Left kidney (tissue), 8 donors: ENCODE measurements at places on chromosomes 2 and 18. TPM values are rescaled to one million over a fixed set of nuclear protein-coding genes. Genes with fewer than 3 reads are reported as not detected.

The GKN1 gene
- polyA plus RNA-seq, result not detected

The TNFRSF11A gene
- 2.8 TPM for polyA plus RNA-seq

The HMSD gene
- polyA plus RNA-seq, result 3.6 TPM

The GDF7 gene
- polyA plus RNA-seq, result 2.6 TPM

The ABCG8 gene
- polyA plus RNA-seq, result 0.88 TPM

The GALNT3 gene
- 20.2 TPM for polyA plus RNA-seq

The IL1RL2 gene
- polyA plus RNA-seq, result 1.4 TPM

The RIT2 gene
- polyA plus RNA-seq, result 0.13 TPM

The ZNF142 gene
- polyA plus RNA-seq, result 20.3 TPM

- DNase-seq, result no peak
Measured at GRCh38 chr2:66515743-66516142, 80.8 kb downstream of the MEIS1 start.

- no peak for DNase-seq
Measured at GRCh38 chr2:125564471-125564870, 1091.5 kb upstream of the GYPC start.

DNA sequence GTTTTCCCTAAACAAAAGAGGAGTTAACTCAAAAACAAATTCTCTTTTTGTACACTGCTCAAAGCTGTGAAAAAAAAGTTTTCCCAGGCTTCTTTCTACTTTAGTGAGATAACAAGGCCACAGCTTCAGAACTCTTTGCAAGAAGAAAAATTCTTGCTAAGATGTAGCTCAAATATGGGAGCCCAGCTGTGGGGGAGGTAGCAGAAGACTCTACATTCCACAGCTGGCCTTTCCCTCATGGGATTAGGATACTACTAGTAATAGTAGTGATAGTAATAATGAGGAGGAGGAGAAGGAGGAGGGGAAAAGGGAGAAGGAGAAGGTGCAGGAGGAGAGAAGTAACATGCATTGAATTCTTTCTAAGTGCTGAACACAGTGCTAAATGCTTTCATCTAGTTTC lies 19.2 kb upstream of the CERS6 start:
- DNase-seq, result no peak

DNA sequence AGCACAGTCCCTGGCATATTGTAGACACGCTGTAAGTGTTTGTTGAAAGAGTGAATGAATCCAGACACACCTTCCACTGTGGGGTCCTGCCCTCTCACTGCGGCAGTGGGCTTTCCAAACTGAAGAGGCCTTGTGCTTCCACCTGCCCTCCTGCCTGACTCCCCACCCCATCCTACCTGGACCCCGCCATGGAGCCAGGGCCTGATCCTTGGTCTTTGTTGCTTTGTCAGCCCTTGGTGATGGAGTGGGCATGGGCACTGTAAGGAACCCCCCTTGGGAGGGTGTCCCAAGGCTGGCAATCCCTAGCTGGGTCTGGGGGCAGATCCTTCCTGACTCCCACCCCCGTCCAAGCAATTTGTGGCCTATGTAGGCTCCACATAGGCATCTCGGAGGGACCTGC lies 33.1 kb downstream of the KLHL29 start:
- DNase-seq, result no peak

DNA sequence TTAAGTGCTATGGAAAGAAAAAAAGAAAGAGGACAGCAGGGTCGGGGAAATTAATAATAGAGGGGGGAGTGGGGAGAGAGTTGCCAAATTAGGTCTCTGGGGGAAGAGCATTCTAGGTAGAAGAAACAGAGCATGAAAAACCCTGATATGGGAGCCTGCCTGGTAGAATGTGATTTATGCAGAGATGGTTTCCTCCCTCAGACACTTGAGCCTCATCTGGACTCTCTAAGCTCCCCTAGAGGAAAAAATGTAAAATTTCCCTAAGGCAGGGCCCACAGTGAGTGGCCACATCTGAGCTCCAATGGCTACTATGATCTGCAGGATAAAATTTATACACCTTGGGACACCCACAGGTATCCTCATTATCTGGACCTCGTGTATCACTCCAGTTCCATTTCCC lies 20.6 kb upstream of the EPAS1 start:
- no peak for DNase-seq

- DNase-seq, result no peak
Measured at GRCh38 chr2:150482111-150482510, 5.4 kb downstream of the RND3 start.

DNA sequence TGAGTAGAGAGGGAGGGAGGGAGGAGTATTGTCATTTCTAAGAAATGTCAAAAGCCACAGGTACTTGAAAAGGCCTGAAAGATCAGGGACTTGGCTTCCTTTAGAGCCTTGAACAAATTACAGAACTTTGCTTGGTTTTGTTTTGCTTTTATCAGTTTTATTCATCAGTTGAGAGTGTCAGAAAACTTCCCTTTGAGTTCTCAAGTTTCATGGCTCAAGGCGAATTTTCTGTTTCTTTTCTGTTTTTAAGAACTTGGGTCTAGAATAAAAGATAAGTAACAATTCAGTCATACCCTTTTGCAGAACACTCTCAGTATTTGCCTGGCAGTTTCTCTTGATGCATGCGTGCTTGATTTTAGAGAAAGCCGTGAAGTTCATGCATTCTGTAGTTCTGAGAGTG lies 531.9 kb downstream of the PARD3B start:
- DNase-seq, result no peak

- DNase-seq, result no peak
Measured at GRCh38 chr18:75297731-75298130, 87.1 kb downstream of the TSHZ1 start.
